Activated CD4-positive, alpha-beta memory T cell treated with anti-CD3 and anti-CD28 coated beads for 36 hours (primary cell): ENCODE measurements at places on chromosomes 13 and 19.

DNA sequence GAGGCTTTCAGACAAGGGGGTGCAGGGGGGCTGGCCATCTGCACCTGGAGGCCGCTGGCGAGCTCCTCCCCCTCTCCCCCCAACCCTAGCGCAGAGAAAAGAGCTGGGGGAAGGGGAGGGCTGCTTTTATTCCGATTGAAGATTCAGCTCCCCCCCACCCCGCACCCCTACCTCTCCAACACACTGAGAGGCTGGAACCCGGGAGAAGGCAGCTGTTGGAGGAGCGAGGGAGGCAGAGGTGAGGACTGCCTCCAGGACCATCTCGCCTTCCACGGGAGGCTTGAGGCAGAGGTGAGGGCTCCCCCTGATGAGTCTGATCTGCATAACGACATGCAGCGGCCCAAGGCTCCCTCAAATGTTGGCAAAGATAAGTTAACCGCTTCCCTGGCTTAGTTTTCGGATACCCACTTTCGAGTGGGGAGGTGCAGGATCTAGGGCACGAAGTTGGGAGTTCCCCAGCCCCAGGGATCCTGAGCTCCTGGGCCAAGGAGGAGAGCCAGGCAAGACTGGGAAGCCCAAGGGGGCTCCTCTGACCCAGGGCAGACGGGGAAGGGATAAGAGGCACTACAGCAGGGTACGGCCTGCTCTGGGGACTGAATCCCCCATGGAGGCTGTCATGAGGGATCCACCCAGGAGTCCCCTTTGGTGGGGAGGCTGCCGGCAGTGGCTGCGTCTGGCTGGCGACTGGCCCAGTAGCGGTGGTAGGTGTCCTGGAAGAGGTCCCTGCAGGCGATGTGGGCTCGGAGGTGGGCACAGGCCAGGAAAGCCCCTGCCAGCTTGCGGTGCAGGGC is 1.2 kb upstream of the NUMBL start:
- DNase-seq, result peak; percentile 25

DNA sequence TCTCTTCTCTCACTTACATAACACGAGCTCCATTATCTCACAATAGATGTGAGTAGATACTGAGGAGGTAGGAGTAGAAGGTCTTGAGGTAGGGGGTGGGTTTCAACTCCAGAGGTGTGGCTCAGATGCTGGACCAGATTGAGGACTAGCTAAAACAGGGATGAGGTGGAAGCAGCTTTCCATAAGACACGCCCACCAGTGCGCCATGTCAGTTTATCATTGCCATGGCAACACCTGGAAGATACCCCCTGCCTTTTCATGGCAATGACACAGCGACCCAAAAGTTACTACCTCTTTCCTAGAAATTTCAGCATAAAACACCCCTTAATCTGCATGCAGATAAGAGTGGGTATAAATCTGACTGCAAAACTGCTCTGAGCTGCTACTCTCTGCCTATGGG is 44.1 kb downstream of the KCTD15 start:
- DNase-seq, result no peak

DNA sequence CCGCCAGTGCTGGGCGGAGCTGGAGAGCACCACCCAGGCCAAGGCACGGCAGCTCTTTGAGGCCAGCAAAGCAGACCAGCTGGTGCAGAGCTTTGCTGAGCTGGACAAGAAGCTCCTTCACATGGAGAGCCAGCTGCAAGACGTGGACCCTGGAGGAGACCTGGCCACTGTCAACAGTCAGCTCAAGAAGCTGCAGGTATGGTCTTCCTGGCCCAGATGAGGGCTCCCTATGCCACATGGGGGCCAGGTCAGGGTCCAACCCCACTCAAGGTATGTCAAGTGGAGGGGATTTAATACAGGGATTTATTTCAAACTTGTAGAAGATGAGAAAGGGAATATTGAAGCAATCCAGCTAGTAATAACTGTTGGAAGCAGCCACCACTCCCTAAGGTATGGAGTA is 42.5 kb upstream of the SHKBP1 start:
- DNase-seq, result no peak

GRCh38 chr19:45881909-45882528 is 3.9 kb downstream of the IRF2BP1 start:
- DNase-seq, result no peak

- no peak for DNase-seq
Measured at GRCh38 chr13:58340895-58341294, 709.4 kb downstream of the PCDH17 start.

- no peak for DNase-seq
Measured at GRCh38 chr13:31697290-31697689, 42.0 kb upstream of the RXFP2 start.

- DNase-seq, result no peak
Measured at GRCh38 chr13:30110301-30111070, 196.9 kb downstream of the KATNAL1 start.

- no peak for DNase-seq
Measured at GRCh38 chr19:47786566-47786965, 8.1 kb downstream of the SELENOW start.

DNA sequence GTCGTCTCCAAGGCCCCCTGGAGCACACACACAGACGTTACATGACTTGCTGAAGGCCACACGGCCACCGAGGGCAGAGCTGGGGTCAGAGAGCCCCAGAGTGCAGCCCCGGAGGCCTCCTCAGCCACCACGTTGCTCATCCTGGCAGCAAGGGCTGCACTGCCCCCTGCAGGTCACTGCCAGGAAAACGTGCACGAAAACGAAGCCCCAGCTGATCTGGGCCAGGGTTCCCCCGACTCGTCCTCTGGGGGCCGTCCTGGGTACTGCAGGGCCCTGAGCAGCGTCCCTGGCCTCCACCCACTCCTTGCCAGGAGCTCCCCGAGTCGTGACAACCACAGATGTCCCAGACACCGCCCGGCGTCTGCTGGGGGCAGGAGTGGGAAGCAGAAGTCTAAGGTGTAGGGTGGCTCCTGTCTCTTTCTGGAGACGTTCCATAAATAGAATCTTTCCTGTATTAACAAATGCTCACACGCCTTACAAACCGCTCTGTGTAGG is 3.4 kb downstream of the TPGS1 start:
- peak; percentile 97 for DNase-seq

- DNase-seq, result peak; percentile 21
Measured at GRCh38 chr19:1668486-1669270, 16.3 kb upstream of the TCF3 start.

GRCh38 chr13:29008296-29008695 is 188.2 kb downstream of the MTUS2 start:
- no peak for DNase-seq

- no peak for DNase-seq
Measured at GRCh38 chr13:102679449-102680132, 15.3 kb downstream of the METTL21C start.

- no peak for DNase-seq
Measured at GRCh38 chr13:49403996-49404702, 39.7 kb downstream of the CAB39L start.

DNA sequence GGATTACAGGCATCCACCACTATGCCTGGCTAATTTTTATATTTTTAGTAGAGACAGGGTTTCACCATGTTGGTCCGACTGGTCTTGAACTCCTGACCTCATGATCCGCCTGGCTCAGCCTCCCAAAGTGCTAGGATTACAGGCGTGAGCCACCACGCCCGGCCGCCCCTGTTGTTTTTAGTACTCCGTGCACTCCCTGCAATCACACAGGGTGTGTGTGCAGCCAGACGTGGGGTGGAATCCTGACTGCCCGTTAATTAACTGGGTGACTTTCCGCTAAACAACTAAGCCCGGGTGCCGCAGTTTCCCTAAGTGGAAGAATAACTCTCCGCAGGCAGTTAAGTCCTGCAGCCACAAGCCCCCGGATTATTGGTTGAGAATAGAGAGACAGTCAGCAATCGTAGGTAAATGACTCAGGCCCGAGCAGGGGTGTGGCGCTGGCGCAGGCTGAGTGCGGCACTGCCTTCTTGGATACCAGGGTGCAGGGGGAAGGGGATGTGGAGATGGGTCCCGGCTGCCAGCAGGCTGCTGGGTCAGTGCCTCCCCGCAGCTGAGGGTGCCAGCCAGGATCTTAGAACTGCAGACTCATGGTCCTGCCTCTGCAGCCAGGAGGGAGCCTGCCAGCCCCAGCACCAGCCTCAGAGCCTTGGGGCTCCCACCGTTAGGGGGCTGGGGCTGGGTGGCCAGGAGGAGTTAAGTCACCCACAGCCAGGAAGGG is 6.1 kb upstream of the FXYD3 start:
- DNase-seq, result no peak

GRCh38 chr13:89695343-89696257 is 1651.9 kb upstream of the MIR17HG start:
- no peak for DNase-seq

- peak; percentile 71 for DNase-seq
Measured at GRCh38 chr19:1837625-1838105, 10.6 kb downstream of the REXO1 start.

DNA sequence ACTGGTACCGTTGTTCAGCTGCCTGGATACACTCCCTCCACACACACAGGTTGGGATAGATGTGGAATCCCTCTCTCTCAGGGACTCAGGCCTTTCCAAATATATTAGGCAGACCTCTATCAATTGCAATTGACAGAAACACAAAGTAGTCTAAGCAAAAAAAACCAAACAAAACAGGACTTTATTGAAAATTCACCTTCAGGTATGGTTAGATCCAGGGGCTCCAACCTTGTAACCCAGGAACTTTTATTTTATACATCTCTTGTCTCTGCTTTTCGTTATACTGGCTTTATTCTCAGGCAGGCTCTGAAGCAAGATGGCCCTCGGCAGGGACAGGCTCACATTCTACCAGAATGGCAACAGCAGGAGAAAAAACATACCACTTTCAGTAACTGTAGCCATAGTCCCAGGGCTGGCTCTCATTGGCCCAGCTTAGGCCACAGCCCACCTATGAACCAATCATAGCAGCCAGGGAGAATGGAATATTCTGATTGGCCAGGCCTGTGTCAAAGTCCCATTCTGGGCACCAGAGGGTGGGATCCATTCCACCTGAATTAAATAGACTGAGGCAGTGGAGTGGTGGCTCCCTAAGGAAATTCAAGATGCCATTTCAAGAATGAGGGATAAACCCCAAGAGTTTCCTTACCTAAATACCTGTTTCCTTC is 13.1 kb upstream of the CEACAM19 start:
- DNase-seq, result no peak

DNA sequence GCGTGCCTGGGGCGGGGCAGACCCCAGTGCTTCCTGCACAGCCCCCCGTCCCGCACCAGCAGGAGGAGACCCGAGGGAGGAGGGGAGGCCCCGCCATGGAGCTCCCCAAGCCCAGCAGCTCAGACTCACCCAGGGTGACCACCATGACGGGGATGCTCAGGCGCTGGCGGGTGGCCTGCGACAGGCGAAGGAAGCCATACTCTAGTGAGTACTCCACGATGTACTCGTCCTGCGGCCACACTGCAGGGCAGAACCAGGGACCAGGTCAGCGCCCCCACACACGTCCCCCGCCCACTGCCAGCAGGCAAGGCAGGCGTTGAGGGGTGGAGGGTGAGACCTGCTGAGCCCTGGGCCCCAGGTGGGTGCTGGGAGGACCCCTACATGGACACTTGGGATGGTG is 8.6 kb downstream of the TMEM259 start:
- DNase-seq, result no peak

GRCh38 chr19:49567861-49568441 is 12.4 kb downstream of the NOSIP start:
- peak; percentile 76 for DNase-seq

GRCh38 chr13:45623516-45624090 is 8.1 kb upstream of the ERICH6B start:
- no peak for DNase-seq

GRCh38 chr13:49297338-49297737 is 49.6 kb downstream of the CDADC1 start:
- no peak for DNase-seq

DNA sequence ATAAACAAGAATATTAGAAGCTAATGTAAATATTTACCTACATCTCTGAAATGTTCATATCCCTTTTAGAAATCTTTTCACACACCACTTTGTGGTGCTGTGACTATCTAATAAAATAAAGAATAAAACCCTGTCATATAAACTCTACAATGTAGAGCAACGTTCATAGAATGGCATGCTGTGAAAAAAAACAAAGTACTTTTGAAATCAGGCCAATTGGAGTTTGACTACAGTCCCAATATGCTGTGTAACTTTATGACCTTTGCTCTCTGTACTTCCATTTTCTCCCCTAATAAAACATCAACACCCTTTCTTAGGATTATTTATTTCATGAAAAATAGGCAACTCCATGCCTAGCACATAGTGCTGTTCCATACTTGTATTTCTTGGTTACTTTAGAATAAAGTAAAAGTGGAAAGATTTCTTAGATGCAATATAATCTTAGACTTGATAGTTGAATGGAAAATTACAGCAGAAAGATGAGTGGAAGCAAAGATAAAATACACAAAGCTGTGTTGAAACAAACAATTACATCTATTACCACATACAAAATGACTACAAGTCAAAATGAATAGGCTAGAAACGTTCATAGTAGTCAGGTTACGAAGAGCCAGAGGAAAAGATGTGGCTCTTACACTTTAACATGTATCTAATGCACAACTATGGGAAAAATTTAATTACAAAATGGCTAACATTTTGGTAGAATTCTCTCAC is 613.2 kb upstream of the SLITRK5 start:
- DNase-seq, result no peak

DNA sequence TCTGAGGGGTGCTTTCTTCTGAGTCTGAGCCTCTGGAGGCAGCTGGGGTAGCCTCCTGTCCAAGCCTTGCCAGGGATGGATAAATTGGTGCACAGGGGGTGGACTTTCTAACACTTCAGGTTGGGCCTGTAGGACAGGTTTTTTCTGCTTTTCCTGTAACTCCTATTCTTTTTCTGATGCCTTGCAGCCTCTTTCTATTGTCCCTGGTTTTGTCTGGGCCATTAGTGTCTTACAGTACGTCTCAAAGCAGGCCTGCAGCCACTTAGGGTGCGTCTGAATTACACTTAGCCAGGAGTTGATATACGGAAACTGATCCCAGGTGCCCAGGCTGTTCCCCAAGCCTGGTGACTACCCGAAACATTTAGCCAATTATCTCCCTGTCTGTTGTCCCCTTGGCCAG is 213.3 kb upstream of the HTR2A start:
- DNase-seq, result no peak

- no peak for DNase-seq
Measured at GRCh38 chr13:48866249-48866648, 109.5 kb upstream of the FNDC3A start.

DNA sequence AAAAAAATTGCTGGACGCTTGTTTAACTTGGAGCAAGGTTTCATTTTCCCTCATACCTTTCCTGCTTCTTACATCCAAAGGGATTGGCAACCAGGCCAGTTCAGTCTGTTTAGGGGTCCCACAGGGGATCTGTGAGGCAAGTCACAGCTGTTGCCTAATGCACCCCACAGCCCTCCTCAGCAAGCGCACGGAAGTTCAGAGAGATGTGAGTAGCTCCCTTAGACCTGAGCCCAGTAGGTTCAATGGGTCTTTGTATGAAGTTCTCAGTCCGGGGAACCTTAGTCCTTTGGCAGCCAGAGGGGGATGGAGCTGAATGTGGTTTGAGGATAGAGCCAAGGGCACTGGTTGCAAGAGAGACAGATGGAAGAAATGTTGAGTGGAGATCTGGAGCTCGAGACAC is 13.0 kb downstream of the SAMD4B start:
- no peak for DNase-seq

- no peak for DNase-seq
Measured at GRCh38 chr13:113415825-113416224, 37.5 kb downstream of the ADPRHL1 start.
